Right cardiac atrium (tissue), 5 donors: ENCODE measurements at places on chromosomes 16 and 17. TPM values are rescaled to one million over a fixed set of nuclear protein-coding genes. Genes with fewer than 3 reads are reported as not detected.

GRCh38 chr16:46884513-46885293 lies 541 bp downstream of the GPT2 start:
- DNase-seq: peak; percentile 60

GRCh38 chr16:48999044-48999443 lies 282.6 kb downstream of the CBLN1 start:
- DNase-seq: no peak

Gene RTN4RL1
- polyA plus RNA-seq: 5.4 TPM

- no peak for DNase-seq
These were observed 4.5 kb downstream of the NHERF1 start for GRCh38 chr17:74752822-74753401.

DNA sequence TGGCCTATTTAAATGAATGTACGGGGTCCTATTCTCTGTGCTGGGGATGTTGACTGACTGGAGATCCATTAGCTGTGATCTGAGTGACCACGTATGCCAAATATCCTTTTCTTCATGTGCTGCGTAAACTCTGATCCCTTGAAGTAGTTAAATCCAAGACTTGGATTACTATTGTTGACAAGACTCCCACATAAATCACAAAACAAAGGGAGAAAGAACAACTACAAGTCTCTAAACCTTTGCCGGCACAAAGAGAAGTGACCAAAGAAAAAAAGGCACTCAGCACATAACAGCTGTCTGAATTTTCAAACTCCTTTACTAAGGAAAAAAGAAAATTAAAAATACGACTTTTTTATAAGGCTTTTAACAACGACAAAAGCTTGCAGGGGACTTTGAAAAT lies 559.9 kb upstream of the CDH8 start:
- DNase-seq: no peak

GRCh38 chr16:12485425-12485824 lies 318.3 kb downstream of the CPPED1 start:
- DNase-seq: no peak

DNA sequence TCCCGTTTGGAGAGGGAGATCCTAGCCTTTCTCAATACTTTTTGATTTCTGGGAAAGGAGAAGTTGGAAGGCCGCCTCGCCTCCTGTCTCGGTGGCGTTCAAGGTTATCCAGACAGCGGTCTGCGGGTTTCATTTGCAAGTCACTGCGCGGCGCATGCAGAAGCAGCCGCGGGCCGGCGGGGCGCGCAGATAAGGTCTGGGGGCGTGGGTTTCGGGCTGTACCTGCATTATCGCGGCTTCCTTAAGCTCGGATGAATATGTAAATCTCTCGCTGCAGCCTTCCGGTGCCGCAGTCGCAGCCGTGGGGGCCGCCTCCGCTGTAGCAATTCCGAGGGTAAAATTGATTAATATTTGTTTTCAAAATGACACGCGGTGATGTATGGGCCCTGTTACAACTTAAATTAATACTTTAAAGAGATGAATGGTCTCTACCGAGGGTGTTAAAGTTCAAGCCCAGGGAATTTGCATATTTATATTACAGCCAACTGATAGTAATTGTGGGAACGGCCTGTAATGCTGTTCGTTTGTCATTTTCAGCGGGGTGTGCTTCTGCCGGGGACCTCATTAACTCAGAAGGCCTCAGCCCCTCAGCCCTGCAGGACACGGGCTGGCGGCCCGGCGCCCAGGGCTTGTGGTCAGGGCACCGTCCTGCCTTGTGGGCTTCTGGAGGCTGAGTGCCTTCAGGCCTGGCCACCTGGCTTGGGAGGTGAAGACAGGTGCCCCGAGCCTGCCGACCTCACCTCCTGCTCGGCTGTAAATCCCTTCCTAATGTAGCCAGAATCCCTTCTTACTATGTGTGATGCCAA lies 99.4 kb downstream of the CYLD start:
- DNase-seq: no peak

DNA sequence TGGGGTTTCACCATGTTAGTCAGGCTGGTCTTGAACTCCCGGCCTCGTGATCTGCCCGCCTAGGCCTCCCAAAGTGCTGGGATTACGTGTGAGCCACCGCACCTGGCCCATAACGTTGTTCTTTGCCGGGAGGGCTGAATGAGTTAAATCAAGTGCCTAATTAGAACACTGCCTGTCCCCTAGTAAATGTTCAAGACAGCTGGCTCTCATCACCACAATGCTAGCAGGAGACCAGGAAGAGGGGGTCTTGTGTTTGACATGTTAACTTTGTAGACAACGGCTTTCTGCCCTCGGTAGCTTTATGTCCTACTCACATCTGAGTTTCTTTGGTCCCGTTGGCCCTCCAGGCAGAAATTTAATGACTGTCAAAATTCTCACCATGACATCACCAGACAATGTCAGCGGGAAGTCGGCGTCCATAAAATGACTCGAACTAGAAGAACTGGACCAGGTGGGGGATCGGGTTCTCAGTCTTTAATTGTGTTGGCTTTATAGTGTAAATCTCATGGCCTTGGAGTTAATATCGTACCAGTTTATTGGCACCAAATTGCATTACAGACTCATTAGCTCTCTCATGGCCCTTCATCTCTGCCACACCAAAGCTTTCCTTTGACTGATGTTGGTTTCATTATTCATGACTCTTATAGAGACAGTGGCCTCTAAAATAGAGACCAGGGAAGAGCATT lies 11.4 kb upstream of the ITPRIPL2 start:
- no peak for DNase-seq

Gene CES3
- polyA plus RNA-seq: 0.48 TPM

DNA sequence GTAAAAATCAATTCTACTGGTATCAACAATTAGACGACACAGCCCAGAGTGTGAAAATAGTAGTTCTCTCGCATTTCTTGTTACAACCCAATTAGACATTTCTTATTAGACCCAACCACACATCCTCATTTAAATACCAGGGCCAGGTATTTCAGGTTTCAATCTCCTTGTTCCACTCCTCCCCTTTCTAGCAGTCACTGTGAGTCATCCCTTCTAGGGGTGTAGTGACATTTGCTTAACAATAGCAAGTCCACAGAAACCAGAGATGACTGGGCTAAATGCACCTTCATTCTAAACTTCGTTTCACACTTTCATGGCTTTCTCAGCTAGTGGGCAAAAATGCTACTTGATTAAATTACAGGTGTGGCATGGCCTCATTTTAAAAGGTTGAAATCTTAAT lies 116.9 kb upstream of the CACNG3 start:
- no peak for DNase-seq

- DNase-seq: no peak
These were observed 14.4 kb upstream of the RNF213 start for GRCh38 chr17:80246266-80246681.

DNA sequence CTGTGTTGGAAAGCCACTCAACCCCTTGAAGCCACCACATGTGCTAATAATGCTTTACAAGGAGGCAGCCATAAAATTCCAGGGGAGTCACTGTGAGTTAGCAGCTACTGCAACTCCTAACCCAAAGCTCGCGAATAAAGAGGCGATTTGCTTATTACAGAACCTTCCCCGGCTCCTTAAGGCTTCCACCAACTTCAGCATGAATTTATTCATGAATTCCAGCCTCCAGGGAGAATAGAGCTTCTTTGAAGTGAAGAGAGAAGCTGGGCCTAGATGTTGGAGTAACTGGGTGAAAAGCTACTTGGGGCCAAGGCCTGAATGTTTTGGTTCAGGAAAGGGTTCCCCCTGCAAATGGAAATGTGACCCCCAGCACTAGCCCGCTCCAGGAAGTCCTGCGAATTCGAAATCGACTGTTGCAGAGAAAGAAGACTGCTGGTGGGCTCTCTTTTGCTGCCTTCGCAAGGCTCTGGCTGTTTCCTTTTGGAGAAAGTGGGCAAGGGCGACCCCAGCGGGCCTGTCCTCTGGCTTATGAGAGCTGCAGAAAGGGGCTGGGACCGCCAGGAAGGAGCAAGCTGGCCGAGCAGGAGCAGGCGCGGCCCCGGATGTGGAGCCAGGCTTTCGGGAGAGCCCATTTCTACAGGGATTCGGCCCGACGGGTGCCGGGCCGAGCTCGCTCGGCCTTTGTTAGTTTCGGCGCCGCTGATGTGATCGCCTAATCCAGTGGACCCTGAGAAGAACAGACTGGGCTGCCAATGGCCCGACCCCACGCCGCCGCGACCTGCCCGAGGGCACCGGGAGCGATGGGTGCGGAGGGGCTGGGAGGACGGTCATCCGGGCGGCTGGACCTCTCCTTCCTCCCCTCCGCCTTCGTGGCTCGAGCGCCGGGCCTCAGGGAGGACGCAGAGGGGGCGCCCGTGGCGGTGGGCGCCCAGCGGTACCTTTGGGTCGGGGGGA lies 7.6 kb downstream of the CBX8 start:
- DNase-seq: peak; percentile 10

DNA sequence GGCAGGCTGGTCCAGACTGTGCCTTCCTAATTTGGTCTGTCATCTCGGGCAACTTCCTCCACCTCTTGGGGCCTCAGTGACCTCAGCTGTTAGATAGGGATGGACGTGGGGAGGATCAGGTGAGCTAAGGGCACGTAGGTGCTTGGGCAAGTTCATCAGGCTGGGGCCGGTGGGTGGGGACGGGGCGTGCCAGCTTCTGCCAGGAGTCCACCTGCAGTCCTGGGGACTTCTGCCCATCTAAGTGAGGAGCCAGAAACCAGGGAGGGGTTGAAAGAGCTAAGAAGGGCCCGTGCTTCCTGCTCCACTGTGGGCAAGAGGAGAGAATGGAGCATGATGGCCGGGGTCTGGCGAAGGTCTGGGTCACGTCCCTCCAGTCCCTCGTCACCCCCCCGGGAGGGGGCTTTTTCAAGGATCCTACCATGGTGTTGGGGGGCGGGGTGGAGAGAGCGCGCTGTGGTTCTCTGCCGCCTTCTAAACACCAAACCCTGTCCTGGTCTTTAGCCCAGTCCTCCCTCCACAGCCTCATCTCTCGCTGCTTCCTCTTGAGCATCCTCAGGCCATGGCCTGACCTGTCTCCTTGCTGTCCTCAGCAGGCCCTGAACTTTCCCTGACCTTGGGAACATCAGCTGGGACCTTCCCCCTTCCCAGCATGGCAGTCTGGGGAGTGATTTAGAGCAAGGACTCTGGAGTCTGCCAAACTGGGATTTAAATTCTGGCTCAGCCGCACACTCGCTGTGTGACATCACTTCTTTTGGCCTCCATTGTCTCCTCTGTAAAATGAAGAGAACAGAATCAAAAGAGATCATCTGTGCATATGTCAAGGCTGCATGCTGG lies 21.6 kb downstream of the SPNS2 start:
- no peak for DNase-seq

- DNase-seq: no peak
These were observed 791 bp upstream of the ZNF629 start for GRCh38 chr16:30787613-30788378.

Gene HP
- 13.2 TPM for polyA plus RNA-seq

GRCh38 chr16:88453611-88454522 lies 787 bp downstream of the ZFPM1 start:
- no peak for DNase-seq

Gene CCL14
- 114 TPM for polyA plus RNA-seq

GRCh38 chr17:79075446-79075750 lies 774 bp downstream of the ENGASE start:
- no peak for DNase-seq

- DNase-seq: no peak
These were observed 6.8 kb downstream of the MGRN1 start for GRCh38 chr16:4631444-4631843.

Gene CCL5
- 1.6 TPM for polyA plus RNA-seq

DNA sequence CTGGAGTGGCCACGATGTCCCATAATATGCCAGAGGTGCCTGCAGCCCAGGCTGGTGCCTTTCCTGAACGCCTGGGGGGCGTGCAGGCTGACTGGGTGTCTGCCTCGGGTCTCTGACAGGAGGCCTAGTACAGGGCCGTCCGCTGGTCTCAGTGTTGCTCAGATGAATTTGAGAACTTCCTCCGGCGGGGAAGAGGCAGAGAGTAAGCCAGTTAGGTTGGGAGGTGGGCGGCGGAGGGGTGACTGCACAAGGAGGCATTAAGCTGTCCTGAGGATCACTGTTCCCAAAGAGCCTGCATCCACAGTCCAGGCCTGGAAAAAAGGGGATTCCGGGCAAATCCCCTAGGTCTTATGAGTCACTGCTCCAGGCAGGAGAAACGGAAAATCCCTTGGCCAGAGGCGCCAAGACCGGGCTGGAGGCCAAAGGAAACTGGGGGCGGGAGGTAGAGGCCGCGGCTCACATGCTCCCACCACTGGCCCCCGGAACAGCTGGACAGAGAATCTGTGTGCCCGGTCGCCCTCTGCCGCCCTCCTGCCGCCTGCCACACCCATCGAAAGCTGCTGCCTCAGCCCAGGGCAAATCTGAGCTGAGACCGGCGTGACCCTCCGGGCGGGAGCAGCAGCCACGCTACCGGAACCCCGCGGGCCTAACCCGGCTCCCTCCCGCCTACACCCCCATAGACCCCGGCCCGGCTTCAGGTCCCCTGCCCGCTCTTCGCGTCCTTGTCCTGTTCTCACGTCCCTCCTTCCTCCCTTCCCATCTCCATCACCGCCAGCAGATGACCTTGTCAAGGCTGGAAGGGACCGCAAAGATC lies 1.2 kb downstream of the TRIM47 start:
- DNase-seq: peak; percentile 96

- peak; percentile 76 for DNase-seq
These were observed 6.1 kb upstream of the STAC2 start for GRCh38 chr17:39231591-39232551.

DNA sequence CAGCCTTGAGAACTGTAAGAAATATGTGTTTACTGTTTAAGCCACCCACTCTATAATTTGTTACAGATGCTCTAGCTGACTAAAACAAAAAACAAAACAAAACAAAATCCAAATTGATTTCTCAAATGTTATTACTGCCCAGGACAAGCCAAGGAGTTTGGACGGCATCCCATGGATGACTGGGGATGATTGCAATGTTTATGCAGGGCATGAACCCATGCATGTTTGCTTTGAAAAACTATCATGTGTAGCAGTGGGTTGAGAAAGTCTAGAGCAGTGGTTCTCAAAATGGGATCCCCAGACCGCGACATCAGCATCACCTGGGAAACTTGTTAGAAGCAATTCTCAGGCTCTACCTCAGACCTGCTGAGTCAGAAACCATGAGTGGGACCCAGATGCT lies 223.2 kb upstream of the PSMD7 start:
- no peak for DNase-seq

Gene CEP20
- polyA plus RNA-seq: 21.5 TPM

- DNase-seq: no peak
These were observed 226.3 kb downstream of the WWOX start for GRCh38 chr16:78325468-78326352.

Gene TOB1
- 31.0 TPM for polyA plus RNA-seq

Gene PRMT7
- 34.5 TPM for polyA plus RNA-seq

- no peak for DNase-seq
These were observed 18.7 kb upstream of the TBX2 start for GRCh38 chr17:61380836-61381525.
